ENCODE measurements at places on chromosomes 11 and 22. TPM values are rescaled to one million over a fixed set of nuclear protein-coding genes. Genes with fewer than 3 reads are reported as not detected.

Gene FCHSD2
- 26.2 TPM for total RNA-seq

Gene SLC7A4
- not detected for total RNA-seq

Gene GDPD4
- not detected for total RNA-seq

Gene CHEK2
- total RNA-seq: 4.7 TPM

Gene C11orf42
- not detected for total RNA-seq

Gene SEC14L6
- total RNA-seq: under 0.01 TPM

Gene TIMP3
- 116 TPM for total RNA-seq

Gene CBX7
- total RNA-seq: 4.4 TPM

Gene LRRC74B
- total RNA-seq: not detected

Gene ADM2
- 0.25 TPM for total RNA-seq

Gene CD6
- not detected for total RNA-seq

Gene IFITM1
- 1.1 TPM for total RNA-seq

Gene FBLN1
- total RNA-seq: 1.0 TPM

Gene DEUP1
- not detected for total RNA-seq

Gene SAA1
- not detected for total RNA-seq

DNA sequence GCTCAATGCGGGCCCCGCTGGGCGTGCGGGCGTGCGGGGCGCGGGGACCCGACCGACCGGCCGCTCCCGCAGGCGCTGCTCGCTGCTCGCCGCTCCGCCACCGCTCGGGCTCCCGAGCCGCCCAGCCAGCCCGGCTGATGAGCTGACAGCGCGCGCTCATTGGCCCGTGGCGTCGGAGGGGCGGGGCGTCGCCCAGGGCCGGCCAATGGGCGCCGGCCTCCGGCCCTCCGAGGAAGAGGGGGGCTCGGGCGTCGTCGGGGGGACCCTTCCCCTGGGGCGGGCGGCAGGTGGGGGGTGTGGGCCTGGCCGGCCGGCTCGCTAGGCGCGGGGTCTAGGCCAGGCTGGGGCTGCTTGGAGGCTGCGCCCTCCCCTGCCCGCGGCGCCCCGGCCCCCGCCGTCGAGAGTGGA lies at the start of gene SCUBE1:
Gene SCUBE1, minus strand, starts transcription at position 111 of the 408 bp plus-strand sequence. CDS start 111 bp downstream, outside the sequence.
- peak; percentile 62 for DNase-seq

DNA sequence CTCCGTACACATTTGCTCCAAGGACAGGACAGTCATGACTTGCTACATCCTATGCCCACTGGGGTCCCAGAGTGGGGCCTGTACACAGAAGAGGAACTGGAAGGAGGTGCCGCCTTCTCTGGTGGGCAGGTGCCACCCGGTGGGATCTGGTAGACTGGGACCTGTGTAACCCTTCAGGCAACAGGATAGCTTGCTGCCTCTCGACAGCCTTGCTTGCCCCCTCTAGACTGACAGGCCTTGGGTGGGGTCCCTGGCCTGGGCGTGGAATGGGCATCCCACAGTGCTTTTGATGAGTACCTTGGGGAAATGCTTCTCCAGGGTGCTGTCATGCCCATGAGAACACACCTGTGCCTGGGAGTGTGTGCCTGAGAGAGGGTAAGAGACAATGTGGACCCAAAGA lies 15.8 kb downstream of the SHANK3 start:
- DNase-seq: no peak

- DNase-seq: no peak
Measured at GRCh38 chr22:30288419-30289140, 725 bp downstream of the CASTOR1 start.

DNA sequence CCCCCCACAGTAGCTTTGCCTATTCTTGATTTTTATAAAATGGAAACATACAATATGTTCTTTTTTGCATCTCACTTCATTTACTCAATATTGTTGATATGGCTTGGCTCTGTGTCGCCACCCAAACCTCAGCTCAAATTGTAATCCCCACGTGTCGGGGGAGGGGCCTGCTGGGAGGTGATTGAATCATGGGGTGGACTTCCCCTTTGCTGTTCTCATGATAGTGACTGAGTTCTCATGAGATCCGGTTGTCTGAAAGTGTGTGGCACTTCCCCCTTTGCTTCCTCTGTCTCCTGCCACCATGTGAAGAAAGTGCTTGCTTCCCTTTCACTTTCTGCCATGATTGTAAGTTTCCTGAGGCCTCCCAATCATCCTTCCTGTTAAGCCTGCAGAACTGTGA lies 431.3 kb downstream of the MN1 start:
- DNase-seq: no peak

GRCh38 chr22:19455585-19456370 lies 8.3 kb upstream of the C22orf39 start:
- no peak for DNase-seq

DNA sequence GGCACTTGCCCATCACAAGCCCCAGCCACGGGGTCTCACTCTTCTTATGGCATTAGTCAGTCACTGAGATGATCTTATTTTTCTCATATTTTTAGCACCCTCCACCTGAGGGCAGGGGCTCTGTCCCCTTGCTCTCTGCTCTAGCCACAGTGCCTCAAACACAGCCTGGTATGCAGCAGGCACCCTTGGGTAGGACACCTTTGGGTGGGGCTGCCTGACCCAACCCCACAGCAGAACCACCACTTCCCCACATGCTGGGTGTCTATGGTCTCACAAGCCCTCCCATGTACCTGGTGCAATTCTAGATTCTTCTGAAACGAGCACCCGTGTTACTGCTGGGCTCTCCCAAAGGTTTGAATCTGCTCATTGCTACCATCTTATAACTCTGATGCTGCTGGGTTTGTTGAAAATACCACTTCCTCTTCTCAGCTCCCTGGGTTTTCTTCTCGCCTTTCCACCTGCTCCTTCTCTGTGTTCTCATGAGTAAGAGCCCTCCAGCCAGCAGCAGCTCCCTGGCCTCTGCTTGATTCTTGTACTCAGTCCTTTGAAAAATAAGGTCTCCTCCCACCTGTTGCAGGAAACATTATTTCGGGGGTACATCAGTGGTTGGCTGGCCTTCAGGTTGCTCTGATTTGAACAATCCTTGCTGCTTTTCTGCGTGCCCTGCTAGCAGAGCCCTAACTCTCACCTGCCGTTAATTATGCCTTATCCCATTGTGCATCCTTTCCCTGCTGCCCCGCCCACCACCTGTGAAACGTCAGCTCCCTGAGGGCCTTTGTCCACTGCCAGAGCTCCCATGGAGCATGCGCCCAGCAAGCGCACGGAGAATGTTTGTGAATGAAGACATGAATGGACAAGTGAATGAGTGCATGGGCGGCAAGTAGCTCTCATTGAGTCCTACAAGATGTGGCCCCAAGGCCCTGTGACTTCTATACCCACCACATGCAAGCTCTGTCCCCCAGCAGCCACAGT lies 1181.6 kb downstream of the TBC1D22A start:
- no peak for DNase-seq

DNA sequence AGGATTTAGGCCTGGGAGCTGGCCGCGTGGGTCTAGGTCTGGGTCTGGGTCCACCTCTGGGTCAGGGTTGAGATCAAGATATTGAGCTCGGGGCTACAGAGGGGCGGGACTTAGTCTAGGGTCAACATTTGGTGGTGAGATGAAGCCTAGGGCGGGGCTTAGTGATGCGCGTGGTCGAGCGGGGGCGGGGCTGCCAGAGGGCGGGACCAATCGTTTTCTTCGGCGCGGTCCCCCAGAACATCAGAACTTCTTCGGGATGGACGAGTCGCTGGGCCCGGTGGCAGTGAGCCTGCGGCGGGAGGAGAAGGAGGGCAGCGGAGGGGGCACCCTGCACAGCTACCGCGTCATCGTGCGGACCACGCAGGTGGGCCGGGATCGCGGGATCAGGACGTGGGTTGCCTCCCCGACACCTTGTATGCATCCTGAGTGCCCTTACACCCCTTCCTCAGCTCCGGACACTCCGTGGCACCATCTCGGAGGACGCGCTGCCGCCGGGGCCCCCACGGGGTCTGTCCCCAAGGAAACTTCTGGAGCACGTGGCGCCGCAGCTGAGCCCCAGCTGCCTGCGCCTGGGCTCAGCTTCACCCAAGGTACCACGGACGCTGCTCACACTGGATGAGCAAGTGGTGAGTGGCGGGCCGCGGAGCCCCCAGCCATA lies 4.2 kb downstream of the SIPA1 start:
- DNase-seq: no peak

- DNase-seq: no peak
Measured at GRCh38 chr22:38881997-38882879, 10.2 kb upstream of the CBX6 start.

DNA sequence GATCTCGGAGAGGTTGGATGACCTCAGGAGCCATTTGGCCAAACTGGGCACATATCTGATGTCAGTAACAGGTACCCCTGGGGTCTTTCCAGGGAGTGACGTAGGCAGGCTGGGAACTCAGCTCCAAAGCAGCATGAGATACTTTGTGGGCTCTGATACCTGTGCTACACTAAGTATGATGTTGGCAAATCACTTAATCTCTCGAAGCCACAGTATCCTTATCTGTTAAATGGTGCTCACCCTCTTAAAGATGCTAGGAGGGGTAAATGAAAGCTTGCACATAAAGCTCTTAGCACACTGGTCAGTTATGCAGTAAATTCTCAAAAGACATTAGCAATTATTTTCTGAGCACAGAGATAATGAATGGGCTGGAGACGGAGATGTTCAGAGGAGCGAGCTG lies 17.1 kb upstream of the DGKZ start:
- DNase-seq: no peak

DNA sequence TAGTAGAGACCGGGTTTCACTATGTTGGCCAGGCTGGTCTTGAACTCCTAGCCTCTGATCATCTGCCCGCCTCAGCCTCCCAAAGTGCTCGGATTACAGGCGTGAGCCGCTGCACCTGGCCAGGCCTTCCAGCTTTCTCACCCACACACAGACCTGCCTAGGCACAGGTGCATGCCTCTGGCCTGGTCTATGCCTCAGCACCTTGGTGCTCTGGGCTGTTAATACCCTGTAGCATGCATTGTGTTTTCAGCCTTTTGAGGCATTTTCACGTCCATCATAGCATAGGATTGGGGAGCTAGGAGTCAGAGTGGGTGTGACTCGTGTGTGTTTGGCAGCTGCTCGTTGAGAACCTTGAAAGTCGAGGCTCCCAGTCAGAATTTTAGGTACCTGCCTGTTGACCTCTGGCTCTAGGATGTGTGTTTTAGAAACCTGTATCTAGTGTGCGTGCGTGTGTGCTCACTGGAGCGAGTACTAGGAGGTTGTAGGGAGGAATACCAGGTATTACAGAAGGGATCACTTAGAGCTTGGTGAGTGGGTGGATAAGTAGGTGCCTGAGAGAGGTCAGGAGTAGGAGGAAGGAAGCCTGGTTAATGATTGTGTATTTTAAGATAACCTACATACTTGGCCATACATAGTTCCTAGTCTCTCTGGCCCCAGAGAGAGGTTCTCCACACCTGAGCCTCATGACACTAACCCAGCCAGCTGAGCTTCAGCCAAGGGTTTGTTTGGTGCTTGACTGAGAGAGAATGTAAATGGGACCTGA lies 20.0 kb downstream of the CRKL start:
- no peak for DNase-seq

GRCh38 chr22:19977296-19978243 lies 36.0 kb upstream of the TXNRD2 start:
- DNase-seq: no peak

DNA sequence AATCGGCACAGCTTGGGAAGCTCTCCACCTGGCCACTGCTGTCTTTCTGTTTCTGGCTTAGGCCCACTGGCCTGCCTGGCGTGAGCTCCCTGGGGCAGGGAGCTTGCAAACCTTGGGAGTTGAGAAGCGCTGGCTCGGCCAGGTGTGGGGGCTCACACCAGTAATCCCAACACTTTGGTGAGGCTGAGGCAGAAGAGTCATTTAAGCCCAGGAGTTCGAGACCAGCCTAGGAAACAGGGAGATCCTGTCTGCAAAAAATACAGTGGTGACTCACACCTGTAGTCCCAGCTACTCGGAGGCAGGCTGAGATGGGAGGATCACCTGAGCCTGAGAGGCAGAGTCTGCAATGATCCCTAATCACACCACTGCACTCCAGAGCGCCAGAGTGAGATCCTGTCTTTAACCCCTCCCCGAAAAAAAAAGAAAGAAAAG lies 4.0 kb downstream of the AP5B1 start:
- no peak for DNase-seq

DNA sequence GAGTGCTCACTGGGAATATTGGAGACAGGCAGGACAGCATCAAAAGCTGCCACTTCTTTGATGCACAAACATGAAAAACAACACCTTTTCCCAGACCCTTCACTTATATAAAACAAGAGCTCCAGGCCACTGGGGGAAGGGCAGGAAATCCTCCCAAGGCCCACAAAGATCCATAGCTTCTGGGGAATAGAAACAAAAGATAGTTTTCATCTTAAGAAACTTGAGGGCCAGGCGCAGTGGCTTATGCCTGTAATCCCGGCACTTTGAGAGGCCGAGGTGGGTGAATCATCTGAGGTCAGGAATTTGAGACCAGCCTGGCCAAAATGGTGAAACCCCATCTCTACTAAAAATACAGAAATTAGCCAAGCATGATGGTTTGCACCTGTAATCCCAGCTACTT lies 15.3 kb downstream of the RTL6 start:
- no peak for DNase-seq

DNA sequence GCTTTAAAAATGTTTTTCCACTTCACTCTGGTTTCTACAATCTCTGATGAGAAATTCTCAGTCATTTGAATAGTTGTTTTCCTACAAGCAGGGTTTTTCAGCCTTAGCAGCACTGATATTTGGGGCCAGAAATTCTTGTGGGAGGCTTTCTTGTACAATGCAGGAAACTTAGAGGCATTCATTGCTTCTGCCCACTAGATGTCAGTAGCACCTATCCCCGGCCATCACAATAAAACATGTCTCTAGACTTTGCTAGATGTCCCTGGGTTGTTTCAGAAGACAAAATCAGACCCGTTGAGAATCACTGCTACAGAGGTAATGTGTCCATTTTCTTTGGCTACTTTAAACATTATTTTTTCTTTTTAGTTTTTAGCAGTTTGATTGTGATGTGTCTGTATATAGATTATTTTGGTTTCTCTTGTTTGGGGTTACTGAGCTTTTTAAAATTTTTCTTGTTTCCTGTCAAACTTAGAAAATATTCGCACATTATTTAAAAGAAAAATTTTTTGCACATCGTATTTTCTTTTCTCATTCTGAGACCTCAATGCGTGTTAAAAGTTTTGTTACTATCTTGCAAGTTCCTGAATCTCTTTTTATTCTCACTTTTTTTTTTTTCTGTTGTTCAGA lies 60.8 kb upstream of the CCDC179 start:
- DNase-seq: peak; percentile 20

- DNase-seq: no peak
Measured at GRCh38 chr11:86906198-86906597, 49.0 kb downstream of the FZD4 start.

- no peak for DNase-seq
Measured at GRCh38 chr11:61553373-61554171, 27.3 kb downstream of the SYT7 start.

- DNase-seq: peak; percentile 97
Measured at GRCh38 chr11:95917193-95918036, 6.5 kb downstream of the MTMR2 start.

GRCh38 chr11:9936754-9937153 lies 272.9 kb downstream of the SWAP70 start:
- DNase-seq: no peak
